ENCODE measurements at places on chromosomes 4 and X.
A peak's percentile ranks its signal among the peaks of the same experiment; 100 is the strongest.

DNA sequence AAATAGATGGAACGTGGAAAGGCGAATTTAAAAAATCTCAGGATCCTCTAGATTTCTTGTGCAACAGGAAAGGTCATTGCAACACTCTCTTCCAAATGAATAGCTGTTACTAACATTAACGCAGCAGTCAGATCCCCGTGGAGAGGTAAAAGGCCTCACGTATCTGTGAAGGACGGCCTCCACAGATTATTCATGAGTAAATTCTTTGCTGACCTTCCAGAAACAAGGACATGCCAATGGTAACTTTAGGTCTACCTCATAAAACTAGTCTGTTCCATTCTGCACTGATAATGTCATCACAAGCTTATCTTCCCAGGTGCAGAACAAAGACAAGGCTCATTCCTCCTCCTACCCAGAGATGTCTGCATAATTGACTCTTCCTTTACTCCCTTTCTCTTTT lies 16.1 kb upstream of the REPS2 start:
- no peak for DNase-seq

GRCh38 chrX:154458116-154458953 lies at the start of gene PLXNA3:
TSS of gene PLXNA3 (plus strand) at chrX:154458281. CDS start at chrX:154460184, 1,903 bp downstream.
- DNase-seq: peak; percentile 52

GRCh38 chr4:54719378-54719777 lies 61.6 kb downstream of the KIT start:
- DNase-seq: no peak

DNA sequence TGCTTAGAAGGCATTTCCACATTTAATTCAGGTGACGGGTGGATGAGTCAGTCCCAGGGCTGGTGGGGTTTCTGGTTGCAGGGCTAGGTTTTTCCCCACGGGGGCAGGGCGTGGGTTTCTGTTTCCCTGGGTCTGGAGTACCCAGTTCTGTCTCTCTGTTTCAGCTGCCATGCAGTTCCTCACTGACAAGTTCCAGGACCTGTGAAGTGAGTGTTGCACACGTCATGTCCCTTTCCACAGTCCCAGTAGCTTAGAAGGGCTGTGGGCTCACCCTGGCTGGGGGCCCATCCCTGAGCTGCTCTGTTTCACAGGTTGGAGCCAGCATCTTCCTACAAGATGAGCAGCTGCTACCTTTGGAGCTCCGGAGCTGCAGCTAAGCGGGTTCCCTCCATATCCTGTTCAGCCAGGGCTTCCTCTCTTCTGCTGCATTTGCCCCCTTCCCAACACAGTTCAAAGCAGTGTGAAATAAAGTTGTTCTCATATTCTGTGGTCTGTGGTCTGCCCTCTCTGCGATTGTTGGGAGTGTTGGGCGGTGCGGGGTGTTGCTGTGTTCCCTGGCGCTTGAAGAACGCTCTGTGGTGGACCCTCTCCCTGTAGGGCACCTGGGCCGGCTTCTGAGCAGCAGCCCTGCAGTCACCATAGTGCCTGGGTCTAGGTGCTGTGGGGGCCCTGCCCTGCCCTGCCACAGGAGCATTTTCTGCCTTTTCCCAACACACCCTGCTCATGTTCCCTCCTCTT lies 3.9 kb downstream of the LOC101059915 start:
- DNase-seq: no peak

GRCh38 chr4:110867981-110868720 lies 245.3 kb upstream of the PITX2 start:
- DNase-seq: no peak

- no peak for DNase-seq
Measured at GRCh38 chr4:186739802-186740434, 16.3 kb upstream of the FAT1 start.

DNA sequence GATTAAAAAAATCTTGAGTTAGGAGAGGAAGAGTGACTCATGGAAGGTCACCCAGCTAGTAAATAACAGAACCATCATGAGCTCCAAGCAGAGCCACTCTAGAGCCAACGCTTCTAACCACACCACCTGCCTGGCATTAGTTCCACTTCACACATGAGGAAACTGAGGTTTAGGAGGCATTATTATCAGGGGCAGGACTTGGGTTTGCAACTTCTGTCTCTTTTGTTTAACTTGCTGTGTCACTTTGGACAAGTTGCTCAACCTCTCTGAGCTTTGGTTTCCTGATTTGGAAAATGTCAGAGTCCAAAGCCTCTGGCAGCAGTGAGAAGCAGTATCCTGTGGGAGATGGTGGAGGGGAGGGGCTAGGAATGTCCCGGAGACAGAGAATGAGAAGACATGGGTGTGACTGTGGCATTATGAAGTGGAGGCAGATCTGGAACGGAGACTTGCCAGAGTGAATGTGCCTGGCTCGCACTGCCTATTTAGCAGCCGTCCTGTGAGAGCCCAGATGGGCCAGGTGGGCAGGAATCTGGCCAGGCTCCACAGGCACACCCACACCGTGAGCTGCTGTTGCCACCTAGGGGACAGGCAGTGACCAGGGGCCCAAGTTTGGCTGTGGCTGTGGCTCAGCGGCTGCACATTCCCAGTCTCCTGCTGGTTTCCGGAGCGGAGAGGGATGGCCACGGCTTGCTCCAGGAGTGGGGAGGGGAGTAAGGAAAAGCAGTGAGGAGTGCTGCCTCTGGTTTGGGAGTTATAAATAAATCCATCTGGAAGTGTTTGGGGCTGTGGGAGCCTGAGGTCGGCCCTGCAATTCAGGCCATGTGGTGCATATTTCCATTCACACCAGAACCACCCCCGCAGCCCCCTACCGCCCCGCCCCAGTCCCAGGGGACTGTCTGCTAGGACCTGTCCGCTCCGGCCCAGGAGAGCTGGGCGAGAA lies 93.4 kb downstream of the NHSL2 start:
- DNase-seq: no peak

DNA sequence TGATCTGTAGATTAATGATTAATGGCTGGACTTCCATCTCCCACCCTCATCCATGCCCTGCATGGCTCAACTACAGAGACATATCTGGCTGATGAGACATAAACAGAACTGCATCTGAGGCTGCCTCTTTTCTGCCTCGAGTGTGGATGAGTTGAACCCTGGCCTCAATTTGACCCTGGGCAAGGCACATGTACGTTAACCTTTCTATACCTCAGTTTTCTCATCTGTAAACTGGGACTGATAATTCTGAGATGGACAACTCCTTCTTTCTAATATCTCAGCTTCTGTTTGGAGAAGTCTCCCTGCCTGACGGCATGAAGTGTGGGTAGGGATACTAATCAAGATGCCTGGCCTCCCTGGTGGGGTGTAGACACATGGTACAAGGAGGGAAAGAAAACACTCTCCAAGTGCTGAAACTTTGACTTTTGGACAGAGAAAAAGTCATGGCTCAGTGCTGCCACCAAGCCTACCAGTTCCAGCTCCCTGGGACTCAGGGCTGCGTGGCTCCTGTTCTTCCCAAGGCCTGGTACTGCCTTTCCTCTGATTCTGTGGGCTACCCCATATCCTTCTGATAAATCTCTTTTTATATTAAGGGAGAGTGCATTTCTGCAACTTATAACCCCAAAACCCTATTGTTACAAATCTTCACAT lies 64.4 kb downstream of the HAUS3 start:
- DNase-seq: no peak

- DNase-seq: no peak
Measured at GRCh38 chrX:21529771-21530170, 128.4 kb downstream of the KLHL34 start.

DNA sequence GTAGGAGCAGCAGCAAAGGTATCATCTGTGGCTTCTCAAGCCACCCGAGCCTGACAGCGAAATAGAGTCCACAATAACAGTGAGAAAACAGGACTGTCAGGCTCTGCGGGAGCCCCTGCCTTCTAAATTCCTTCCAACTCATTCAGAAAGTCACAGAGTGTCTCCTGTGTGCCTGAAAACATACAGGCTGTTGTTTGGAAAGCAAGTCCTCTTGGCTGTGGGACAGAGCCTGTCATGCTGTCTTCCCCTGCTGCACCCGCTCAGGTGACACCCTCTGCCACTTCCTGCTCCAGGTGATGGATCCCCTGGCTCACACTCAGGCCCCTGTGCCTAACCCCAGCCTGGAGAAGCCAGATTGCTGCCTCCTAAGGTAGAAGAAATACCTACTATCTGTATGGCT lies 152.3 kb downstream of the RAB28 start:
- peak; percentile 4 for DNase-seq

- no peak for DNase-seq
Measured at GRCh38 chrX:133151336-133151735, 54.4 kb upstream of the USP26 start.

DNA sequence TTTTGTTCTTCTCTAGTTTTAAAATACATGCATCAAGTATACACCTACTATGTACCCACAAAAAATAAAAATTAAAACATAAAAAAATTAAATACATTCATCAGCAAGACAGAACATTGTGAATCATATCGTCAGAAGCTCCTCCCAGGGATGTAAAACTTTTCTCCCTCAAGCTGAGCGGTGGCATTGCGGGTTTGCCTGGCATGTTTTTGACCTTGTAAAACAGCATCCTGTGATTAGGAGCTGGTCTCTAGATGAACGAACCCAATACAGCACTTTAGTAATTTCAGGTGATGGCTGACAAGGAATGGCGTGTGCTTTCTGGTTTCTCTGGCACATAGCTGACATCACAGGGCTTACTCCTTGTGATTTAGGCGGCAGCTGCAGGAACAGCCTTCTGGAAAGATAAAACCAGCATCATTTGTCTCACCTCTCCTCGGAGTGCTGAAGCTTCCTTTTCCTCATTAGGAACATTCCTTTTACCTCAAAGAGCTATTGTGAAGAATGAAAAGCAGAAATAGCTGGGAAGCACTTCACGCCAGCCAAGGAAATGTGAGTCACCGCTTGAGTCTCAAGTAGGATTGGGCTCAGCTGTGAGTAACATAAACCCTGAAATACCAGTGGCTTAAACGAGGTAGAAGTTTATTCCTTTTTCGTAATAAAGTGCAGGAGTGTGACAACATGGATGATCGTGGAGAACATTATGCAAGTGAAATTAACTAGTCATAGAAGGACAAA lies 44.3 kb downstream of the NYX start:
- no peak for DNase-seq

GRCh38 chr4:85929961-85930665 lies 429.7 kb downstream of the MAPK10 start:
- peak; percentile 29 for DNase-seq

DNA sequence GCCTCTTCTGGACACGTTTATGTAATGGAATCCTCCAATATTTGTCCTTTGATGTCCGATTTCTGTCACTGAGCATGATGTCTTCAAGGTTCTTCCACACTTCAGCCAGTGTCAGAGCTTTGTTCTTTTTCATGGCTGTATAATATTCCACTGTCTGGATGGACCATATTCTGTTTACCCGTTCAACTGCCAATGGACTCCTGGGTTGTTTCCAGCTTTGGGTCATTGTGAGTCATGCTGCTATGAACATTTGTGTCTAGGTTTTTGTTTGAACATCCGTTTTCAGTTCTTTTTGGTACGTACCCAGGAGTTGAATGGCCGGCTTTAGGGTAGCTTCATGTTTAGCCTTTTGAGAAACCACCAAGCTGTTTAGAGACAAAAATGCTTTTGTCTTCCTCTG lies 93.2 kb downstream of the SHOX start:
- no peak for DNase-seq

DNA sequence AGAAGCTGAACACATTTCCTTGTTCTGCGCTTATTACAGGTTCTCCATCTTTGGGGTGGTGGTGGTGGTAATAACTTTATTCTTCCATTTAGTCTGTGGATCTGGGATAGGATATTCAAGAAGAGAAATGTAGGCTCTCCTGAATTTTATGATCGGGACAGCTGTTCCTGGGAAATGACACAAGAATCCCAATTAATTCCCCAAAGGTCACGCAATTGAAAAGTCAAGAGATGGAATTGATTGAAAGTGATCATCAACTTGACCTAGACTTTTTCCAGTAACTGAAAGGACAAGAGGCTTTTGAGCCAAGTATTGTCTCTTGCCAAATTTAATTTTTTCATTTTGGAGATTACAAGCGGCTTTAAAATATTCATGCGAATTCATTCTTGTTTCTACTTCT lies 98.7 kb upstream of the CBLL2 start:
- DNase-seq: no peak

DNA sequence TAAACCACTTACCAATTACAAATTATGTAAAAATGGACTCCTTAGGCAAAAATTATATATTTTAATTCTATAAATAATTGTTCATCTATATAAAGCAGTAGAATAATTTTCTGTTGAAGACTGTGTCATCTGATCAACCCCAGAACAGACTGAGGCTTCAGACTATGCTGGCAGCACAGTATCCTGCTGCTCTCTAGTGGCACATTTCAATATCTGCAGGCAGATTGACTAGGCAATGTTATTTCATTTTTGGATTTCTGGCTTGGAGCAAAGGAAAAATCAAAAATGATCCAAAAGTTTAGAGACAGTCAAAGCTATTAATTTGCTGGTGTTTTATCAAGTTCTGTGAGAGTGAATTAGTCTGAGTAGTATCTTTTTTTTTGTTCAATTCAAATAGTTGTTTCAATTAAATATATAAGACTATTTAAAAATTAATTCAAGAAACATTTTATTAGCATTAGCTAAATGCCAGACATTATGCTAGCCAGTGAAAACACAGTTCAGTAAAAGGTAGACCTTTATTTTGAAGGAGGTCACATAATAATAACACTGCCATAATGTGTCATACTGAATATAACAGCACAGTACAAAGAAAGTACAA lies 21.3 kb upstream of the SULT1E1 start:
- peak; percentile 26 for DNase-seq

GRCh38 chr4:41095973-41096372 lies 118.4 kb downstream of the APBB2 start:
- DNase-seq: no peak

- no peak for DNase-seq
Measured at GRCh38 chrX:122579526-122579925, 604.6 kb upstream of the GRIA3 start.

DNA sequence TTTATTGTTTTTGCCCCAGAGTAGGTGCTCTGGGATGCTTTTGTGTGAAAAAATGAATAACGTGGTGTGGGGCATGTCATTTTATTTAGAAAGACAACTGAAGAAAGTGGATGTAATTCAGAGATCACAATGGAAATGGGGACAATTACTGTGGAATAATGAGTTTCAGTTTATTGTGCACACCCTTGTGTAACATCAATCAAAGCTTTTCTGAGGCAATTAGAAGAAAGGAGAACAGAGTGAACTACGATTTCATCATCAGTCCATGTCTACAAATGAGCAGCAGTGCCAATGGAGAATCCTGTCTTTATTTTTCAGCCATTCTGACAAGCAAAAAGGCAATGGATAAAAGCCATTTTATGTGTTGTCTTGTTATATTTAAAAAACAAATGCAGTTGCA lies 339.2 kb downstream of the TMA16 start:
- DNase-seq: no peak

DNA sequence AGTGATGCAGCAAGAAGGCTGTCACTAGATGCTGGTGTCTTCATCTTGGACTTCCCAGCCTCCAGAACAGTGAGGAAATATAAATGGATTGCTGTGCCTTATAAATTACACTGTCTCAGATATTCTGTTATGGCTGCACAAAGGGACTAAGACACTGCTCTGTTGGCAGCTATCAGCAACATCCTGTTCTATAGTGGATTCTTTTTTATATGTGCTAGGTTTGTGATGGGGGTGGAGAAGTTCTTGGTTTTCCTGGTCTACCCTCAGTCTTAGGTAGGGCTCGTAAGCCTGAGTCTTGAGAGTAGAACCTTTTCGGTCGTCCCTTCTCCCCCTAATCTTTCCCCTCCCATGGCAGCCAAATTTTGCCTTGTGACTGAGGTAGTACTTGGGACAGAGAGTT lies 17.3 kb downstream of the STIM2 start:
- no peak for DNase-seq

GRCh38 chr4:184434021-184434420 lies 40.3 kb downstream of the IRF2 start:
- no peak for DNase-seq

GRCh38 chr4:99529228-99529627 lies 18.4 kb downstream of the C4orf17 start:
- DNase-seq: no peak
